ENCODE measurements at places on chromosomes 3 and 15.
A peak's percentile ranks its signal among the peaks of the same experiment; 100 is the strongest.

GRCh38 chr3:184945886-184946625 is 134.1 kb downstream of the VPS8 start:
- DNase-seq: no peak

- DNase-seq: no peak
Observed at GRCh38 chr3:120071259-120071658, 23.0 kb downstream of the GSK3B start.

- no peak for DNase-seq
Observed at GRCh38 chr3:191566469-191566868, 105.5 kb downstream of the PYDC2 start.

DNA sequence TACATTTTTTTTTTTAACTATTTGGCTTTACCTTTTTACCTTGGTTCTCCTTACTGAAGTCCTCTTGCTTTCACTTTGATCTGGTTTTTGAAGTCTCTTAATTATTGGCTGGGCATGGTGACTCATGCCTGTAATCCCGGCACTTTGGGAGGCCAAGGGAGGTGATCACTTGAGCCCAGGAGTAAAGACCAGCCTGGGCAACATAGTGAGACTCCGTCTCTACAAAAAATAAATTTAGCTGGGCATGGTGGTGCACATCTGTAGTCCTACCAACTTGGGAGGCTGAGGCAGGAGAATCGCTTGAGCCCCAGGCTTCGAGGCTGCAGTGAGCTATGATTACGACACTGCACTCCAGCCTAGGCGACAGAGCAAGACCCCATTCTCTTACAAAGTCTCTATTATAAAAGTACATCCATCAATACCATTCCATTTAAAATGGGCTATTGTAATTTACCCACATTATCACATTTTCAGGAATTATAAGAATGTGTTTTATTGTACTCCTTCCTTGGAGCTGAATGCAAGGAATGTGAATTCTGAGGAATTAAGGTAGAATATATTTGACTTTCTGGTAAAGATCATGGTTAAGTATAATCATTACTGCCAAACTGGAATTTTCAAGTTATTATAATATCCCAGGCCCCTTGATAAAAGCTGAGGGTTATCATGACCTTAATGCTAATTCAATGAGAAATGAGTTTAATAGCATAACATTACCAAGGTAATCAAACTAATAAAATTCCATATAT is 49.0 kb downstream of the MSL2 start:
- DNase-seq: no peak

DNA sequence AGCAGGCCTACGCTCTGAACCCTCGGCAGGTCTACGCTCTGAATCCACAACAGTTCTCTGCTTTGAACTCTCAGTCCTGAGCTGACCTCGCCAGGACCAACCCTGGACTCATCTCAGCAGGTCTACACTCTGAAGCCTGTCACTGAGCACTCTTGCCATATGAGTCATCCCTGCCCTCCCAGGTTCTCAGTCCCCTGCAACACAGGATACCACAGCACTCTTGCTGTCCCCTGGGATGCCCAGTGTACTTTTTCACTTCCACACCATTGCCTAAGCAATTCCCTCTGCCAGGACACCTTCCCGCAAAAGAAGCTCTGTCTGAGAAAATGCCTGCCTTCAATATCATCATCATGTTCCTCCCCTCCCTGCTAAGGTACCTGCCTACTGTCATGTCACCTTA is 42.0 kb downstream of the NUP210 start:
- peak; percentile 44 for DNase-seq

Measured in smooth muscle cell of the brain vasculature (primary cell).